ENCODE measurements at places on chromosomes 13 and 19.
A peak's percentile ranks its signal among the peaks of the same experiment; 100 is the strongest.

- DNase-seq: no peak
These were observed 7.1 kb upstream of the CLPP start for GRCh38 chr19:6354098-6354674.

- DNase-seq: peak; percentile 68
These were observed 702 bp downstream of the PTH2 start for GRCh38 chr19:49422407-49423070.

GRCh38 chr19:3251229-3251628, 26.8 kb downstream of the CELF5 start:
- no peak for DNase-seq

DNA sequence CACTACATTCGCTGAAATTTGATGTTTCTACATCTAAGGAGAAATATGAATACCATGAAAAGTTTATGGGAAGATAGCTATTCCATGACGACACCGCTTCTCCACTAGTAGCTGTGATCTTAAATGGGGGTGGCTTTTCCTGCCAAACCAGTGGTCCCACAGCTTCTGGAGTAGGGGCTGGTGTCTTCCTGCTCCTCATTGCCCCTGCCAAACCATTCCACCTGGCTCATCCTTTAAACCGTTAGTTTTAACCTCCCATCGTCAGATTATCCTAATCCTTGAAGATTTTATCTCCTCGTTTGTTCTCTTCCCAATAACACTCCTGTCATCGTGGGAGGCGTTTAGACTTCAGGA, 568 bp upstream of the ZNF230 start:
- DNase-seq: no peak

DNA sequence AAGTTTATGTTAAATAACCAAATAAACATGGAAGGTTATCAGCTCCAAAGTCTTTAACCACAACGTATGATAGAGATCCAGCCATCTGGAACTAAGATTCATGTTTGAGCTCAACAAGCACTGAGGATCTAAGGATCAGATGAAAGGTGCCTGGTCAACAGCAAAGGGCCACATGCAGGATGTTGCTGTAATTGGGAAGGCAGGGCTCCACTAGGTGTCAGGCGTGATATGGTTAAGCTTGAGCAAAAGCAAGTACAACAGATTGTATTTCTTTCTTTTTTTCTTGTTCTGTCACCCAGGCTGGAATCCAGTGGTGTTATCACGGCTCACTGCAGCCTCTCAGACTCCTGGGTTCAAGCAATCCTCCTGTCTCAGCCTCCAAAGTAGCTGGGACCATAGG, 12.0 kb downstream of the EBPL start:
- DNase-seq: no peak

DNA sequence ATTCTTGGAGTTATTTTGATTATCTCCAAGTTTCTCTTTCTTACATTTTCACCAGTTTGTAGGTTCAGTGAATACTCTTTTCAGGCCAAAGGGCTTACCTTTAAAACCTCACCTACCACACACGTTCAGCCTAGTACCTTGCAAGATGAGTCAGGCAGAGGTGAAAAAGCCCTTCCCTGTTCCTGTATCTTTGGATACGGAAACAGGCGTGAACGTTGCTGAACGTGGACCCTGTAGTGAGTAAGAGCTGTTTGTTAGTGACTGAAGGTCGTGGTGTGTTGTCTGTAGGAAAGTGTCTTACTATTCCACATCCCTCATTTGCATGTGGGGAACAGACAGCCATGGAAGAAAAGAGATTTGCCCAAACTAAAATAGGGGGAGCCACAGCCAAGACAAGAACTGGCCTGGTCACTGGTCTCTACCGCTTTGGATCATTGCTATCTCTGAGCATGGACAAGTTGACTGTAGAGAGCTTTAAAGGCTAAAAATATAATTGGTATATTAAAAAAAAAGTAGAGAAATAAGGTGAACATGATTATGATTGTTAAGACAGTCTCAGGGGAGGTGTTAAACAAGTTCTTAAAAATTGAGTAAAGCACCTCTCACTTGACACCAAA, 3.5 kb downstream of the CEBPG start:
- no peak for DNase-seq

DNA sequence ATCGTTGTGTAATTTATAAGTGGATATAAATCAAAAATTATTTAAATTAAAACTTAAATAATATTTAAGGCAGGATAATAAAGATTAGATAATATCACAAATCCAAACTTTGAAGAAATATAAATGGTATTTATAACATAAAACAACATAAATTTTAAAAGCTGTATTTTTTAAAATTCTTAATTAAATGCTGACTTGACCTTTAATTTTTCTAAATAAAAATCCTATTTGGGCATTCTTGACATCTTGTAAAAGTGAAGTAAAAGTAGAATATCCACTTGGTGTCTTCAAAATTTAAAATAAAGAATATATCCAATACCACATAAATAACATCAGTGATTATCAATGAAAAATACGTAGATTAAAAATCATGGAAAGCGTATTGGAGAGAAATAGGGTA, 87.7 kb downstream of the TNFSF13B start:
- DNase-seq: no peak

DNA sequence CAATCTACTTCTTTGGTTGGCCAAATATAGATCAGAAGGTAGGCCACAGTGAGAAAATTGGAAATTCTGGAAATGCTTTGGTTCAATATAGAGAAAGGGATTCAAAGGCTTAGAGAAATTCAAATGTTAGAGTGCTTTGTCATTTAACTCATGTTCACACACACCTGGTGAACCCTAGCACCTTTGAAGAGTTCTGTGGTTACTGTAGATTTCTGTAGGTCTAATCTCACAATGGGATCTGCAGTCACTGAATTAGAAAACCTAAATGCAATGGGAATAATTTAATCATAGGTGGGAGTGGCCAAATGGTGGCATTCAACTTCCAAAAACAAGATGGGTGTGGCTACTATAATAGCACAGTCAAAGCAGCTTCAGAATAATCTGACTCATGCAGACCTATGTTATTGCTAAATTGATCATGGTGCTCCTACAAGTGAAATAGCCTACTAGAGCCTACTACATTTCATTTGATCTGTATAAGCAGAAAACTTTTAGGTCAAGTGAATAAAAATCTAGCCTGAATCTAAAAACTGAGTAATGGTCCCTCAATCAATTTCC, 1152.9 kb downstream of the PCDH9 start:
- DNase-seq: no peak

GRCh38 chr19:738509-739128, 12.3 kb upstream of the MISP start:
- no peak for DNase-seq

GRCh38 chr13:30465343-30465592, 468 bp downstream of the HMGB1 start:
- DNase-seq: no peak

DNA sequence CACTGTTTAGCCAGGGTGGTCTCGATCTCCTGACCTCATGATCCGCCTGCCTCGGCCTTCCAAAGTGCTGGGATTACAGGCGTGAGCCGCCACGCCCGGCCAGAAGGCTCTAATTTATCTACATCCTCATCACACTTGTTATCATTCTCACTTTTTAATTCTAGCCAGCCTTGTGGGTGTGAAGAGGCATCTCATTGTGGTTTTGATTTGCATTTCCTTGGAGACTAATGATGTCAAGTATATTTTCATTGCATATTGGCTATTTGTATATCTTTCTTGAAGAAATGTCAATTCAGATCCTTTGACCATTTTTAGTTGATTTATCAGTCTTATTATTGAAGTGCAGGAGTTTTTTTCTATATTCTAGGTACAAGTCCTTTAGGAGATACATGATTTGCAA, 27.7 kb upstream of the HIF3A start:
- DNase-seq: no peak

All from RPMI8226 (cell line).